WTC11 (cell line): ENCODE measurements at places on chromosomes 7 and 10.

DNA sequence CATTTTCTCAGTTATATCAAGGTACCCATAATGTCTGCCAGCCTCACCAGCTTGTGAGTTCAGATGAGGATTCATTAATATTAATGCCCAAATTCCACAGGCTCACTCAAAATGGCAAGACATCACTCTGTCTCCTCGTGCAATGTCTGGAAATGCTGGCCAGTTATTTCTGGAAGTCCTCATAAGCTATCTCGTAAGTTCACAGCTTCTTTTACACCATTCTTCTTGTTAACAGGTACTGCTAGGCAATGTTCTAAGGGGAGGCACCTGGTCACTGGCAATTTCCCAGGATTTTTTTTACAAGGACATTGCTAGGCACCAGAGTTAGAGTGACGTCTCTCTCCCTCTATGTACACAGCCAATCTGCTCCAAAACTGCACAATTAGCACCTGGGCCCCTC, 80.2 kb upstream of the SEMA3C start:
- no peak for DNase-seq

GRCh38 chr7:117110480-117111315, 157.4 kb downstream of the ST7 start:
- DNase-seq, result no peak

DNA sequence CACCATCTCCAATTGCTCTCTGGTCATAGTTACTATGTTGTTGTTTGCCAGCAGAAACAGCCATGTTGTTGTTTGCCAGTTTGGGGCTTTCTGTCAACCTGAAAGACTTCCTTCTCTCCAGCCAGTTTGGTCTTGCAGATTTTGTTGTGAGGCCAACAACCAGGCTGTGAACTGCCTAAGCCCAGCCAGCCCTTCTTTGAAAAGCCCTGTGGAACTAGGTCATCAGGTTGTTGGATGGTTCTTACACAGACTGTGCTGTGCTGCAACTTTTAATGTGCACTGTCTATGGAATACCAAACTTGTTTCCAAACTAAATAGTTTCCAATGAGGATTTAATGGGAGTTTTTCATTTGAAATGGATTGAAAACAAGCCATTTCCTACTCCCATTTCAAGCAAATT, 592.7 kb upstream of the GALNT17 start:
- no peak for DNase-seq

DNA sequence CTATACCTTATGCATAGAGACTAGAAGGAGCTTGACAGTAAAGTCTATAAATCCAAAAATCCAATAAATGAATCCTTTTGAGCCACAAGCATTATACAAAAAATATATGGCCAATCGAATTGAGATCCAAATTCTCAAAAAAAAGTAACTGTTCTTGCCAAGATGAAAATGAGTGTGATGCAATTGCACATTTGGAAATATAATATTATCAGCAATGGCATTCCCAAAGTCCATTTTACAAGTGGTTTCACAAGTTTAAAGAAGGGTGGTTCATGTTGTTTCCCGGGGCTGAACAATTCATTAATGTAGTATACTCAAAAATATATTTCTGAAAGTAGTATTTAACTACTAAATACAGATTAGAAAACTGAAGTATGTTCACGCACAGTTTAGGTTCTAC, 7.3 kb downstream of the RP9 start:
- DNase-seq, result no peak

DNA sequence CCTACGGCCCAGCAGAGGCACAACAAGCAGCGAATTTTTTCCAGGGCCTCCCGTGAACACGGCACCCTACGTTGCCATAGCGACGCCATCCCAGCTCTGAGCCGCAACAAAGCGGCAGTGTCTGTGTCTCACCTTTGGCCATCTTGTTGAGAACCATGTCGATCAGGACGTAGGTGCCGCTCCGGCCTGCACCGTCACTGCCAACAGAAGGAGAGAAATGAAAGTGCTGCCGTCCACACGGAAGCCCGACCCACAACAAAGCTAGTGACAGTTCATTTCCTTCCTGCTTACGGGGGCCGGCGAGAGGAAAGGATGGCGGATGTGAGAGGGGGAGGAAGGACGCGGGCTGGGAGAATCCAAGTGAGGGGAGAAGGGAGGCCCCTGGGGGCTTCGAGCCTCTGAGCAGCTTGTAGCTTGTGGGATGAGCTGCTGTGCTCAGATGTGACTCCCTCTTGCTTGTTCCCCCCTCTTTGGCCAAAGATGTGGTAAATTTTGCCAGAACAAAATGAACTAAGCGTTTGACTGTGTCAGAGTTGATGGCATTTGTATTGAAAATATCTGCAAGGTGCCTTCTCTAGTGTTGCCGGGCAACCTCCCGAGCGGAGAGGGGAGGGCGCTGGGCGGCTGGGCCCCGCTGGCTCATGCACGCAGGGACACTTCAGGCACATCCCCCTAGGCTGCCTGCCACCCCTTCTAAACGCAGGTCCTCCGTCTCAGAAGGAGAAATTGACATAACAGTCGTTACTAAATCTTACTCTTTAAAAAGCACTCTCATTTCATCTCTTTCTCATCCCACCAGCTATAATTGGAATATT, 232.2 kb downstream of the DNAJB6 start:
- DNase-seq, result peak; percentile 44

DNA sequence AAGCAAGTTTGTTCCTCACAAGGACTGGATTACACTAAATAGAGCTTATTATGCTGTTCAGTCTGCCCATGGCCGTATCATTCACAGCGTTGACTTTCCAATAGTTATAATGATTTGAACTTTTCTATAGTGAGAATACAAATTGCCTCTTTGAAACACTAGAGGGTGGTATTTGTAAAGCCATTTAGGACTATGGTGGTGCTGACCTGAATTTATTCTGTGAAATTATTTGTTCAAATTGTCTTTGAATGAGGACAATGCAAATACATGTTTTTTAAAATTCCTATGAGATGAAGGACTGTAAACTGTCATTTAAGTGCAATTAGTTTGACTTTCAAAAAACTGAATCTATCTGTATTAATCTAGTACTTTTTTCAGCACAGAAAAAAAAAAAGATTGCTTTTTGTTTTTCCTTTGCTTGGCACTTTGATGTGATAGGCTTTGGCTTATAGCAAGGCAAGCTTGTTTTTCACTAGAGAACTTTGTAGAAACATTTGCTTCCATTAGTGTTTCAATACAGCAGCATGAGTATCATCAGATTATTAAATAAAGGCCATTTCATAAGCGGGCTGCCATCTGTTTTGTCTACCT, 122.7 kb upstream of the TMEM229A start:
- DNase-seq, result no peak

GRCh38 chr7:79317728-79318127, 135.7 kb downstream of the MAGI2 start:
- DNase-seq, result no peak

DNA sequence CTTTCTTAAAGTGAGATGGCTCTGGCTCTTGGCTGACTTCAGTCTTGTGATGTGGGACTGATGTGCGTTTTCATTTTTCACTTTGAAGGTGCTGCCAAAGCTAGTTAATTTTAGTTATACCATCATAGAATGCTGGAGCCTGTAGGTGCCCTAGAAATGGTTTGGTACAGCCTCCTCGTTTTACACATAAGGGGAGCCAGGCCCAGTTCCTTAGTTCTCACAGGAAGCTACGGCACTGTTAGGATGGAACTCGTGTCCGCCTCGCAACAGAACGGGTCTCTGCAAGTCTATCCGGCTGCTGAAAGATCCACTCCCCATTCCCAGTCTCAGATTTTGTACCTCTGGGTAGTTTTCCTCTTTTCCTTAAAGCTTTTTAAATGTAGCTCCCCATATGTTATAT, 173.2 kb upstream of the PRPS1L1 start:
- DNase-seq, result no peak

DNA sequence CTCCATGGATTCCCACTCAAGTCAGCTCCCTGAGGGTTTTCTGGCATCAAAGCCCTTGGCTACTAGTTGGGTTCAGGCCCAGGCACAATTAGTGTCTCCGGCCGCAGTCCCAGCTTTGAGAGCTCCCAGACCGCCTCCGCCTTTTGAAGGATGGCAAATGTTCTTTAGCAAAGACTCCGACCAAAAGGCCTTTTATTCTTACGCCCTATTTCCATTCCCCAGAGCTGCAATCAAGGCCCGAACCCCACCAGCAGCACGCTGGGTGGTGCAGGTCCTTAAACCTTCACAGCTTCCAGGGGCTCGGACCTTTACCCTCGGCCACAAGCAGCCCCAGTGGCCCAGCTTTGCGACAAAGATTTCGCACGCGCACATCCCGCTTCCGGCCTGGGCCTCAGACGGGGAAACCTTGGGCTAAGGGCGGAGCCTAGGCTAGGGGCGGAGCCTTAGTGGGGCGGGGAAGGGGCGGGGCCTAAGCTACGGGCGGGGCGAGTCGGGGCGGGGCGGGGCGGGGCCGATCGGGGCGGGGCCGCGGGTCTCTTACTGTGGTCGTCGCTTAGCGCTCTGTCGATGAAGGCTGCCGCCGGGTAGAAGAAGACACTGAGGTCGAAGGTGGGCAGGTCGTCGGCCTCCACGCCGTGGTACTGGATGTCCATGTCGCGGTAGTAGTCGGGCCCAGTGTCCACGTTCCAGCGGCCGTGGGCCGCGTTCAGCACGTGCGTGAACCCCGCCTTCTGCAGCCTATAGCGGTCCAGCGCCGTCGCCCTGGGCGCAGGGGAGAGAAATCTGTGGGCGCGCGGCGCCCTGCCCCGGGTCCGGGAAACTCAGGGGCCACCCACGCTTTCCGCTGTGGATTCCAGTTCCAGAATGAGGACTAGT, 68.0 kb upstream of the SAMD8 start:
- peak; percentile 79 for DNase-seq

- DNase-seq, result no peak
Observed at GRCh38 chr7:99005776-99006175, 127.4 kb downstream of the TRRAP start.

DNA sequence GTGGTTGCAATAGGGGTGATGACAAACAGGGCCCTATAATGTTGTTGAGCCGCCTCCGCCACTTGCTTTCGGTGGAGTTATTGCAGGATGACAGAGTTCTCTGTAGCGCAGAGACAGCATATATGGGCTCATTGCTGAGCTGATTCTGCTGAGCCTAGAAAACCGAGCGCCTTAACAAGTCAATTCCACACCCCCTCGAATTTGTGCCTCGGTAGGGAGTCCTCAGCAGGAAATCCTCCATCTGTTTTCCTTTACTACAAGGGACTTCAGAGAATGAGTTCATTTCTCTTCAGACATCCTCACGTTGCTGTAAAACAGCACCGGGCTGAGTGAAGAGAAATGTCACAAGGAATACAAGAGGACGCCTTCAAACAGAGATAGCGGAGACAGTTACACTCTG, 90.7 kb upstream of the KIAA1217 start:
- no peak for DNase-seq

DNA sequence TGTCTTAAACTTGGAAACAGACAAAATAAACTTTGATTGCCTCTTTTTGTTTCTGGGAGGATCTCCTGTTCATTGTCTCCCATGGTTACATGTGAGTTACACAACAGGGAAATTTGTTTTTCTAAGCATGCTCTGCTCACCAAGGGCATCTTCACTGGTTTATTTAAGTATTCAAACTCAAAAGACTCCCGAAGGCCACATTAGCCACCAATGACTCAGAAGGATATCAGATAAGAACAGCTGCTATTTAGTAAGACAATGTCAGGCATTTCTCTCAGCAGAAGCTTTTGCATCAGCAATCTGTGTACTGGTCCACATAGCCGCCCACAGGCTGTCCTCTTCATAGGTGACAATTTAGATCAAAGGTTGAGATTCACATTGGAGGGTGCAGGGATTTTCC, 19.3 kb downstream of the OR6B1 start:
- DNase-seq, result no peak

DNA sequence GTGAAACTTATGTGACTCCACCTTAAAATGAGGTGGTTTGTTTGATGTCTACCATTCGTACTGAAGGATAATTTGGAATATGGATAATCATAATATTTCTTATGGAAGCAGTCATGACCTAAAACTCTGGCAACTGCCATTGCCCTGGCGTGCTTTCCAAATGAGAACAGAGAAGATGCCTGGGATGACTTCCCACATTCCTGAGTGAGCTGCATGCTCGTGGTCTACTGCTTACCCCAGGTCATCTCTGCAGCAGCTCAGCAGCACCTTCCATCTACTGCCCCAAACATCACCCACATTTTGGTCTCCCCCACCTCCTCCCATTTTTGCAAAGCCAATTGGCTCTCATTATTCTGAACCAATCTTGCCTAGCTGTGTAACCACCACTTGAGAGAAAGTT, 40.1 kb downstream of the LYZL1 start:
- no peak for DNase-seq

DNA sequence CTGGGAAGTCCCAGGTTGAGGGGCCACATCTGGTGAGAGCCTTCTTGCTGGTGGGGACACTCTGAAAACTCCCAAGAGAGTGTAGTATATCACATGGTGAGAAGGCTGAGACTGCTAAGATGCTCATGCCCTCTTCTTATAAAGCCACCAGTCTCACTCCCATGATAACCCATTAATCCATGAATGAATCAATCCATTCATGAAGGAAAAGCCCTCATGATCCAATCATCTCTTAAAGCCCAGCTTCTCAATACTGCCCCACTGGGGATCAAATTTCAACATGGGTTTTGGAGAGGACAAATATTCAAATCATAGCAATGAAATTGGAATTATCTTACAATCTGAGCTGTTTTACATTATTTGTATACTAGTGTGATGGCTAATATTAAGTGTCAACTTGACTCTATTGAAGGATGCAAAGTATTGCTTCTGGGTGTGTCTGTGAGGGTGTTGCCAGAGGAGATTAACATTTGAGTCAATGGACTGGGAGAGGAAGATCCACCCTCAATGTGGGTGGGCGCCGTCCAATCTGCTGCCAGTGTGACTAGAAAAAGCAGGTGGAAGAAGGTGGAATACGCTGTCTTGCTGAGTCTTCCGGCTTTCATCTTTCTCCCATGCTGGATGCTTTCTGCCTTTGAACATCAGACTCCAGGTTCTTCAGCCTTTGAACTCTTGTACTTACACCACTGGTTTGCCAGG, 14.3 kb upstream of the UBE2D1 start:
- no peak for DNase-seq

GRCh38 chr10:93436591-93437085, 45.5 kb downstream of the MYOF start:
- no peak for DNase-seq

- no peak for DNase-seq
Observed at GRCh38 chr10:114379631-114380041, 24.7 kb downstream of the AFAP1L2 start.

DNA sequence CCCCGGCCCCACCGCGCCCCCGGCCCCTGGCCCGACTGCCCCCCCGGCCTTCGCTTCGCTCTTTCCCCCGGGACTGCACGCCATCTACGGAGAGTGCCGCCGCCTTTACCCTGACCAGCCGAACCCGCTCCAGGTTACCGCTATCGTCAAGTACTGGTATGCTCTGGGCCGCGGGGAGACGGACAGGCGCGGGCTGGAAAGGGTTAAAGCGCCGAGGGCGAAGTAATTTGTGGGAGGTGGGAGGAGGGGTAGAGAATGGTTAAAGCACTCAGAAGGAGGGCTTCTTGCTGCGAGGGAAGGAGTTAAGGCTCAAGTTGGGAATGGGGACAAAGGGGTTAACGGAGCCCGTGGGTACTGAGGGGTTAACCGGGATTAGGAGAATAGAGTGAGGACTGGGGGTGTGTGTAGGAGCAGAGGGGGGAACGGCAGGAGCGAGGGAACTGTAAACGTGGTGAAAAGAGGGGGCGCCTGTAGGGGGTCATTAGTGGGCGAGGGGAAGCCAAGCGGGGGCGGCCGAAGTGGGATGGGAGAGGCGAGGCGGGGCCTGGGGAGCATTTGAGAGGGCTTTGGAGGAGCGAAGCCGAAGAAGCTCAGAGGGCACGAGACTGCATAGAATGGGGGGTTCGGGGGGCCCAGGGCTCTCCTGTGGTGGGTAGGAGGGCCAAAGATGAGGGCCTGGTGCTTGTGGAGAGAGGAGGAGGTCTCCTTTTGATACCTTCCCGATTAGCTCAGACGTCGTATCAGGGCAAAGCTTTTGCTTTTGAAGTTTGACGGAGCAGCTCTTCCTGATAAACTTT, 605 bp downstream of the SUFU start:
- peak; percentile 76 for DNase-seq
